ENCODE measurements at places on chromosomes 1 and 21. TPM values are rescaled to one million over a fixed set of nuclear protein-coding genes. Genes with fewer than 3 reads are reported as not detected.

GRCh38 chr1:48084826-48085225, 87.6 kb upstream of the TRABD2B start:
- DNase-seq: peak; percentile 29

- no peak for DNase-seq
These were observed 126.2 kb downstream of the KAZN start for GRCh38 chr1:14724678-14725077.

DNA sequence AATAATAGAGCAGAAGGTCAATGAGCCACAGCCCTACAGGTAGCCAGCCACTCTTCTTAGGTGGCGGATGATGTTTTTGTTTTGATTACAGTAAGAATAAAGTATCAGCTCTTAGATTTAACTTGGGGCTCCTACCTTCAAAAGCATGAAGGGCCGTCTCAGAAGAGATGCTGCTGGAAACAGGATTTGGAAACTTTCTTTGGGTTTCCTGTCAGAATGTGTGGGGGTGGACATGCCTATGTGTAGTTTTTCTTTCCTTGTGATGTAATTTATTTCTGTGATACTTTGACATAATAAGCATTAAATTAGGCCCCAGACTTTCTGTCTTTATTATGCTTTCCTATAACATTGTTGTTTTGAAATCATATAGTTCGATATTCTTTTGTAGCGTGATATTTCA, 1.5 kb downstream of the RAP1A start:
- no peak for DNase-seq

GRCh38 chr1:107877092-107877491, 87.9 kb downstream of the VAV3 start:
- no peak for DNase-seq

- DNase-seq: peak; percentile 71
These were observed 21.6 kb upstream of the POFUT2 start for GRCh38 chr21:45309069-45309986.

NLRP3 gene
- total RNA-seq: 0.55 TPM

SLC44A3 gene
- total RNA-seq: 89.1 TPM

DISP3 gene
- 0.19 TPM for total RNA-seq

TOMM40L gene
- total RNA-seq: 17.2 TPM

All from mucosa of descending colon (tissue), 3 donors.